ENCODE measurements at places on chromosomes 1 and 21.

GRCh38 chr1:168467452-168467851 lies 76.3 kb downstream of the XCL2 start:
- no peak for DNase-seq

DNA sequence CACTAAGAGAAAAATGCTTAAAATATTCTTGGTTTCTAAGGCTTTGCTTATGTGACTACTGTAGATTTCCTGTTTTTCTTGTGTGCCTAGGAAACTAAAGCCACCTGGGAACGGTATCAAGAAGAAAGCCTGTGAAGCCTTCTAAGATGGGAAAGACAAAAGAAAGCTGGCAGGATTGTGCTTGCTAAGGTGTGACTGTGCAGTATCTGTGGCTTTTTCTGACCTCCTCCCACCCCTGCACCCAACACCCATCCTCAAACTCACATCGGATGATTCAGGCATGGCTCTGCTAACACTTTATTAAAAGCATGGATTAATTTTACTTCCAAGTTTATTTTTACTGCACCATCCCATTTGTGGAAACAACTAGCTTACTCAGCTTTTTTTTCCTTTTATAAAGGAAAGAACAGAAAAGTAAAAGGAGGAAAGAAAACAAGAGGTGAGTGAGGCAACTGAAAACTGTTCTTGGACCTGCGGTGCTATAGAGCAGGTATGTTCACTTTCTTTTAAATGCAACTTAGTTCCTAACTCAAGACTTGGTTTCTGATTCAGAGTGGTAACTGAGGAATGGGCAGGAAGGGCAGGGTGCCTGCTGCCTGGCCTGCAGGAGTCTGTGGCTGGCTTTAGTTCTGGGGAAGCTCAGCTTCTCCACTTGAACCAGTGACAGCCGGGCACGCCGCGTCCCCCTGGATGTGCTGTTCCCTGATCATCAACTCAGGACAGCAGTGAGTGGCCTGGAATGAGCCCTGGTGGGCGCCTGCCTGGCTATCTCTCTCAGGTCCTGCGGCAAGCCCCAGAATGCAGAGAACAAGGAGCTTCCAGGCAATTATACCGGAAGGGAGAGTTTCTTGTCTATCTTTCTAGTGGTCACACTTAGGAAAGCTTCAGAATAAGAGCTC lies at the start of gene GBP6:
TSS of gene GBP6 (plus strand) at position 422 of the 899 bp plus-strand sequence. CDS start 4,493 bp downstream, outside the sequence.
- no peak for DNase-seq

DNA sequence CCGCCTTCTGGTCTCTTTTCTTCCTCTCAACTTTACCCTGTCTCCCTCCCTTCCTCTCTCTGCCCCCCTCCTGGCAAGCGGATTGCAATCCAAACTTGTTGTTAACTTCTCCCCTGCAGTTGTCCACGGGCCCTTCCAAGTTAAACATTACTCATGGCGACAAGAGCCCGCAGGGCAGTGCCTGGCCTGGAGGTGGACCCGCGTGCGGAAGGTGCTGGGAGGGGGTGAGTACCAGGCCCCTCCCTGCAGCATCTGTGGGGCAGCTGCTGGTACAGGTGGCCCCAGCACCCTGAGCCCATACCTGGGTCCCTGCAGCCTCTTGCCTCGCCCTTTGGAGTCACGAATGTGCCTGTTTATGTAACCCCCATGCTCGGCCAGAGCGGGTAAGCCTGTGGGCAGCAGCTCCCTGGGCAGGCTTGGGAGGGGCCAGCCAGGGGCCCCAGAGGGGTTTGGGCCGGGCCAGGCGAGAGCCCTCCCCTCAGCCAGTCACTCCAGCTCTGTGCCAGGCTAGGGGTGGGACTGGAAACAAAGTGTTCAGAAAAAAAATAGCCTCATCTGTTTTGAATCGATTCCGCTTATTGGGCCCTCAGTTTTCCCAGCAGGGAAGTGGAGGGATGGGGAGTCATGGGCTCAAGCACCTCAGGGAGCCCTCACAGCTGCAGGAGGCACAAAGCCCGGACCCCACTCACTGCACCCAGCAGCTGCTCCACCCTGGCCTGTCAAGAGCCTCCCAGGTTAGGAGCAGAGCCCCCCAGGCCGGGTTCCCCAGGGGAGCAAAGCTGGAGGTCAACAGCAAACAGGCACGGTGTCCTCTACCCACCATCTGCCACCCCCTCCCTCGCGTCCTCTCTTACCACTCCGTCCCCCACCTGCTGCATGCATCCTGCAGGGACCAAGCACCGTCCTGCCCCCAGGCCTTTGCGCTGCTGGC lies 14.0 kb upstream of the FAAP20 start:
- no peak for DNase-seq

DNA sequence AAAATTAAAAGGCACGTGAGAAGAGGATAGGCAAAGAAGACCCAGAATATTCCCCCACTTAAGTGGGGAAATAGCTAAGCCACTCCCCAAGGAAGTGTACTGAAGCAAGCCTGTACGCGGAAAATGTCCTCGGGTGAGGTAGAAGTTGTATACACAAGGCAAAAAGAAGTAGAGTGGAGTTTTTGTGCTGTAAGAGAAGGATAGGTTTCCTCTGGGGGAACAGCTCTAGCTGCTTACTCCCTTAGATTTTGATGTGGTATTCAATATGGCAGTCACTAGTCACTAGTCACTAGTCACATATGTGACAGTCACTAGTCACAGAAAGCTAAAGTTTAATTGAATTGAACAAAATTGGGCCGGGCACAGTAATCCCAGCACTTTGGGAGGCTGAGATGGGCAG lies 7.6 kb downstream of the TXNIP start:
- no peak for DNase-seq

DNA sequence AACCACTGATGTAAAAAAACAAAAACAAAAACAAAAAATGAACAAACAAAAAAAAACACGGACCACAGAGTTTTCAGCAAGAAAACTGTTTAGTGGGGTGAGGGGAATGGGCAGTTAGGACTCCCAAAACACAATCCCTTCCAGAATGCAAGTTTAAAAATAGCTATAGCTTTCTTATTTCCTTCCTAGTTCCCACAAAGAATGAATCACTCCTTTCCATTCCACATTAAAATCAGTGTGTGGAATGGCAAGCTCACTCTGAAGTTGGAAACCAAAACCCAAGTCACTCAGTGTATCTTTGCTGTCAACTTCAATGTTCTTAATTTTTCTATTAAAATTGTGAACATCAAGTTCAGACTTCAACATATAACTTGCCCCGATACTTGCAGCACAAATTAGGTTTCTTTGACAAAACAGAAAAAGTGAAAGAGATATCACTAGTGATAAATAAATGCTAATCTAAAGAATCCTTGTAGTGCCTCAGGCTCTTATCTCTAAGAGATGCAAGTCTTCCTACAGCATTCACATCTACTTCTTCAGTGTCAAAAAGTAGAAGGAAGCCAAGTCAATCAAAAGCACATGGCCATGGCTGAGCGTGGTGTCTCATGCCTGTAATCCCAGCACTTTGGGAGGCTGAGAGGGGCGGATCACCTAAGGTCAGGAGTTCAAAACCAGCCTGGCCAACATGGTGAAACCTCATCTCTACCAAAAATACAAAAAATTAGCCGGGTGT lies 45.5 kb downstream of the TOR3A start:
- DNase-seq = no peak

- DNase-seq = no peak
Measured at GRCh38 chr1:11948822-11949458, 14.4 kb downstream of the PLOD1 start.

DNA sequence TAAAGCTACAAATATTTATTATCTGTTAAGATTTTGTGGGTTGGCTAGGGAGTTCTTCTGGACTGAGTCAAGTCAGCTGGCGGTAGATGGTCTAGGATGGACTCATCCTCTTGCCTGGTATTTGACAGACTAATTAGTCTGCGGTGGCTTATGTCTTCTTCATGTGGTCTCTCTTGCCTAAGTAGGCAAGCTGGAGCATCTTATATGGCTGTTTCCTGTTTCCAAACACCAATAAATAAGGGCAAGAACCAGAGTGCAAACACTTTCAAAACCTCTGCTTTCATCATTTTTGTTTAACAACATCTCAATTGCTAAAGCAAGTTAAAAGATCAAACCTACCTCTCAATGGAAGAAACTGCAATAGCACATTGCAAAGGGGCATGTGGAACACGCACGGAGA lies 484.8 kb downstream of the PTPRC start:
- DNase-seq = no peak

DNA sequence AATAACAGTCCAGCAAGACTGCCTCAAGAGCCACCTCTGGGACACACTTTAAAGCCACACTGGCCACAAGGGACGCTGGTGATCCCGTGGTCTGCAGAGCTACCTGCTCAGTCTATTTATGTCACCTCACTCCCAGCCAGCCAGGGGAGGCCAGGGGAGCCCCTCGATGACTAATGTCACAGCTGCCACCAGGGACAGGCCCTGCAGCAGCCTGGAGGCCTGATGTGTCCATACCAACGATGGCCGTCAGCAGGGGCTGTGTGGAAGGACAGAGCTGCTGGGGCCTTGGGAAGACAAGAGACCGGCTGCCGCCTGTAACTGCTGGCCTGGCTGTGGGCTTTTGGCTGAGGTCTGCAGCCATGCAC lies 71.0 kb downstream of the SIK1 start:
- DNase-seq = no peak

- no peak for DNase-seq
Measured at GRCh38 chr1:202807451-202807925, 733 bp downstream of the KDM5B start.

DNA sequence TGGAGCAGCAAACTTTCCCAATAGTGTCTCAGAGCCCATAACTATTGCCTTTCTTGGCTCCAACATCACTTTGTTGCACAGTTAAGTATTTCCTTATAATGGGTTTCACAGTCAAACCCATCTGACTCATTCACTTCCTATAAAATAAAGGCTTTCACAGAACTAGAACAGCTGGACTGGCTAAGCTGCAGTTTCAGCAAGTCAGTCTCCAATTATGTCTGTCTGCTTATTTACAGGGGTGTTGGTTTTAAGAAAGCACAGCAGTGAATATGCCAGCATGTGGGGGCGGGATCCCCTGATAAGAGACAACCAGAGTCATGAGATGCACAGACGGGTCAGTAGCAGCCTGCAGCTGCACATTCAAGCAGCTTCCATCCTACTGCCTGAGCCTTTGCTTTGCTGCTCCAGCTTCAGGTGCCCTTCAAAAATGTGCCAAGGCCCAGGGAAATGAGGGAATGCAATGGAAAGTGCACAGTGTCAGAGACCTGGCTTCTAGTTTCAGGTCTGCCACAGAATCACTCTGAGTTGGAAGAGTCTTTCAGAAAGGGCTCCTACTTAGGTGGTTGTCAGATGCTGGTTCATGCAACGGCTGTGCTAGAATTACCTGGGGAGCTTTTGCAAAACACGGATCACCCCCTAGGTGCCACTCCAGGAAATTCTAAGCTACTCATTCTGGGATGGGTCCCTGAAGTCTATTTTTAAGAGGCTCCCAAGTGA lies 24.8 kb downstream of the RNF19B start:
- DNase-seq = no peak

- no peak for DNase-seq
Measured at GRCh38 chr1:154550070-154550469, 8.4 kb downstream of the UBE2Q1 start.

DNA sequence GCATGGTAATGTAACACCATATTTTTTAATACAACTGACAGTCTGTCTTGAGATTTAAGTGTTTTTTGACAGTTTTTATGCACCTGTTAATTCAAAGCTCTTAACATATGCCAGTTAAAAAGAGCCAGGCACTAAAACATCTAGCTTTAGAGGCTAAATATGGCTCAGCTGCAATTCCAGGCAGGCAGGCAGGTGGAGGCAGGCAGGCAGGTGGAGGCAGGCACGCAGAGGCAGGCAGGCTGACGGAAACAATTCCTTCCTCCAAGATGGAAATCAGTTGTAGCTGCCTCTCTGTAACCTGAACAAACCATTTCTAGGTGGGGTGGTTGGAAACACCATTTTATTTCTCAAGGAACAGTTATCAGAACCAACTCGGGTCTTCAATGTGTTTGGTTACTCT lies 51.2 kb downstream of the GORAB start:
- peak; percentile 14 for DNase-seq

- DNase-seq = no peak
Measured at GRCh38 chr1:13819642-13820041, 119.7 kb downstream of the PRDM2 start.

DNA sequence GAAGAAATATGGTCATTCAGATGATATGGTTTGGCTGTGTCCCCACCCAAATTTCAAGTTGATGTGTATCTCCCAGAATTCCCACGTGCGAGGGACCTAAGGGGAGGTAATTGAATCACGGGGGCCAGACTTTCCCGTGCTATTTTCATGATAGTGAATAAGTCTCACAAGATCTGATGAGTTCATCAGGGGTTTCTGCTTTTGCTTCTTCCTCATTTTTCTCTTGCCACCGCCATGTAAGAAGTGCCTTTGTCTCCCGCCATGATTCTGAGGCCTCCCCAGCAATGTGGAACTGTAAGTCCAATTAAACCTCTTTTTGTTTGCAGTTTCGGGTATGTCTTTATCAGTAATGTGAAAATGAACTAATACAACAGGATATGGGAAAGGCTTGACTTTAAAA lies 1.4 kb upstream of the DPM3 start:
- DNase-seq = no peak

DNA sequence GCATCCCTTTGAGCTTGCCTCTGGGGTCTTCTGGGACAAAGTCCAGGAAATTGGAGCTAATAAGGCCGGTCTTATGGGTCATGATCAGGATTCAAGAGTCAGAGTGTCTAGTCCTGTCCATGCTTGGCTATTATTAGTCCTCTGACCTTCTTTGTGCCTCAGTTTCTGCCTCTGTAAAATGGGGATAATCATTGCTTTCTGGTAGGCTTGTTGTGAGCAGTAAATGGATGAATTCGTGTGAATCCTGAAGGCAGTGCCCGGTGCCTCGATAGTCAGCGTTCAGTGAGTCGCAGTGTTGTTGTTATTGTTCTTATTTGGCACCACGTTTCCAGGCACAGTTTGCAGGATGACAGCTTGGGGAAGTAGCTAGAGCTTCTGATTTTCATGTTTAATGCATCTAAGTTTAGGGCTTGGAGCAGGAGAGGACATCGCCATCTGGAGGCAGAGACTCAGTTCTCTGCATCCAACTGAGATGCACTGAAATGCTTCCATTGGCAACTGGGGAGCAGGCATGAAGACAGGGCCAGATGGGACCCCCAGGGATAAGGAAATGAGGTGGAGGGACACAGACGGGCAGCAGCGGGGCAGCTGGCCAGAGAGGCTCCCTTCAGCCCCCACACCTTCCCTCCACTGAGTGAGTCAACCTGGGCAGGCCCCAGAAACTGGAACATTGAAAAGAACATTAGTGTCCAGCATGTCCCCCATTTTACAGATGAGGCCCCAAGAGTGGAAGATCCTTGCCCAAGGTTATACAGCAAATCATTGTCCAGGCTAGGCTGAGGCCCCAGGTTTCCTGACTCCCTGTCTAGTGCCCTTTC lies 160.3 kb downstream of the PTPRU start:
- peak; percentile 10 for DNase-seq

- no peak for DNase-seq
Measured at GRCh38 chr1:158005224-158005623, 11.8 kb downstream of the KIRREL1 start.

GRCh38 chr1:91549041-91549735 lies 48.5 kb downstream of the CDC7 start:
- DNase-seq = no peak
